WERI-Rb-1 (cell line): ENCODE measurements at places on chromosomes 6 and 20.

- peak; percentile 55 for DNase-seq
Observed at GRCh38 chr6:169940481-169941271, 189.3 kb downstream of the ERMARD start.

GRCh38 chr6:43173591-43174262 lies 2.7 kb downstream of the SRF start:
- DNase-seq: no peak

DNA sequence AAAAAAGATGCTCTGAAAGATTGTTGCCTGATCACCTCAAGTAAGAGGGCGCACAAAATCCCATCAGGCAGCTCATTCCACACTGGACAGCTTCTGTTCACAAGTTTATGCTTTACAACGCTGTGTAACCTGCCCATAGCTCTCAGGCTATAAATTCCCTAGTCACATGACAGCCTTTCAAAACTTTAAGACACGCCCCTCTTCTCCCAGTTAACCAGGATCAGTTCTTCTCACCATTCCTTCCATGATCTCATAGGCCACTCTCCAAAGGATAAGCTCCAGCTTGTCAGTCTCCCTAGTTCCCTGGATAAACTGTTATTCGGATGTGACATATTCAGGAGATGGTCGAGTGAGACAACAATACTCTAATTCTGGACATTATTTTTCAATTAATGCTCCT lies 15.0 kb downstream of the ADNP start:
- DNase-seq: peak; percentile 11

DNA sequence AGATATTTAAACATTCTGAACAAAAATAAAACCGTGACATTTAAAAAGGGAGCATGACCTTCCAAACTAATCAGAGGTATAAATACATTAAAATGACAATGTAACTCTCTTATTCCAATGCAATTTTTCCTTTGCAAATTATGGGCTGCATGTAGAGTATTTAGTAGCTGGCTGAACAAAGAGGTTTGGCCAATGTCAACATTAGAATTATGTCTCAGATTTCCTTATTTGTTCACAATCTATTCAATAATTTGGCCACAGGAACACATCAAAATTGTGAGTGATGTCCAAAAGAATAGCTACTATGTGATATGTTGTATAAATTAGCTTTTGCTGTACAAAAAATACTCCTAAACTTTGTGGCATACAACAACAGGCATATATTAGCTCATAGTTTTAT lies 580.0 kb upstream of the MARCKS start:
- no peak for DNase-seq

DNA sequence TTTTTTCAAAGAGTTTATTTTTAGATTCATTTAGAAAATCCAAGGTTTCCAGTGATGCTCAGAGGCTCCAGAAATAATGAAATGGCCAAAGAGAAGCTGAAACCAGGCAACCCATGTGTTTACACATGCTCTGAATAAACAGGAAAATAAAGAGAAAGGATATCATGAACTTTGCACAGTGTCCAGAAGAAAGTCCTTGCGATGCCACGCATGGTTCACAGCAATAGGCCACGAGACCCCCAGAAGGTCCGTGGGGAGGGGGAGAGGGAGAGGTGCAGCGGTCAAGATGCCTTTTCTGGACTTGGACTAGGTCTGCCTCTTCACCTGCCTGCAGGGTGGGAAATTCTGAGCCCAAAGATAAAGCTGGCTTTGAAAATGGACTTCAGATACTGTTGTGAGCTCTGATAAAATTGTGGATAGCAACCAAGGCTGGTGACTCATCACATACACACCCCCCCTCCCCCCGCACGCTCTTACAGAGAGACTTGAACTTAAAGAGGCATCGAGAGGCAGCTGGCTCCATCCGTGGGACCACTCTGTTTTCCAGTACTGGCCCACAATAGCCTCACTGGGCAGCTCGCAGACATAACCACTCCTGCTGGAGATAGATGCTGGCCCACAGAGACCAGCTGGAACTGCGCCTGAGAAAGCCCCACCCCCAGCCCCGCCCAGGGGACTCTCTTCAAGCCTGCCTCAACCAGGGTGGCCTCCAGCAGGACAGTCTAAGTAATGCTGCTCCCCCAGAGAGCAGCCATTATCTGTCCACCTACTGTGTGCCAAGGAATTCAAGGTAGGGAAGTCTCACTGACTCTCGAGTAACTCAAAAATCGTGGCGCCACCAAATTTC lies 21.2 kb upstream of the NFATC2 start:
- DNase-seq: no peak

- DNase-seq: no peak
Observed at GRCh38 chr6:117509021-117509420, 26.5 kb downstream of the DCBLD1 start.

GRCh38 chr6:75603106-75603420 lies 1.4 kb downstream of the SENP6 start:
- no peak for DNase-seq

DNA sequence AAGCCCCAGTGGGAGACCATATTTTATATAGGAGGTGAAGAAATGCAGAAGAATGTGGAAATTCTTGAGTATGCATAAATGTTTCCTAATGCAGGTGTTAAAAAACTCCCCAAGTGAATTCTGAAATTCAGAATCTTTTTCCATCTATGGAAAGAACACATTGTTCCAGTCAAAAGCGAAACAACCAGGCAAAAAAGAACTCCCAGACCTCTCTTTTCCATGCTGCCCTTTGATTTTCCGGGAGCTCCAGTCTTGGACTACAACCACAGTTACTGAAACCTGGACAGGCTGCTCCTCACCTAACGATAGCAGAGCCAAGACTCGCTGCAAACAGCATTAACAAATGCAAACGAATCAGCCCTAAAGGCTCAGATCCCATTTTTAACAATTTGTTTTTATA lies 108.7 kb upstream of the CNKSR3 start:
- DNase-seq: no peak

GRCh38 chr6:20771409-20771808 lies 237.2 kb downstream of the CDKAL1 start:
- no peak for DNase-seq

DNA sequence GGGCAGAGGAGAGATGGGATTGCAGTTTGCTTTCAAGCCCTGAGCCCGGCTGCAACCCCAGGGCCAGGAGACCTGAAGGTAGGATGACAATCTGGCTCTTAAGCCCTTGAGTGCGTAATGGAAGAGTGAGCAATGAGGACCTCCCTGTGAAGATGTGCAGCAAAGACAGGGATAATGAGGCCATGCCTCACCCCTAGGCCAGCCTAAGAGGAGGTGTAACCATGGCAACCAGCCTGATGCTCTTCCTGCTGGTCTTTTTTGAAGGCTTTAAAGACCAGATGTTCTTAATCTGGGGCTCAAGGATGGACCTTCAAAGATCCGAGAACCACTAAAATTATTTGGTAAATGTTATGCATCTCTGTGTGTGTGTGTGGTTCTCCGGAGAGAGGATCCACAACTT lies 8.2 kb downstream of the ARHGAP40 start:
- no peak for DNase-seq

- DNase-seq: no peak
Observed at GRCh38 chr6:55968926-55969325, 93.5 kb upstream of the BMP5 start.

- DNase-seq: no peak
Observed at GRCh38 chr20:3621111-3621510, 42.1 kb downstream of the GFRA4 start.

DNA sequence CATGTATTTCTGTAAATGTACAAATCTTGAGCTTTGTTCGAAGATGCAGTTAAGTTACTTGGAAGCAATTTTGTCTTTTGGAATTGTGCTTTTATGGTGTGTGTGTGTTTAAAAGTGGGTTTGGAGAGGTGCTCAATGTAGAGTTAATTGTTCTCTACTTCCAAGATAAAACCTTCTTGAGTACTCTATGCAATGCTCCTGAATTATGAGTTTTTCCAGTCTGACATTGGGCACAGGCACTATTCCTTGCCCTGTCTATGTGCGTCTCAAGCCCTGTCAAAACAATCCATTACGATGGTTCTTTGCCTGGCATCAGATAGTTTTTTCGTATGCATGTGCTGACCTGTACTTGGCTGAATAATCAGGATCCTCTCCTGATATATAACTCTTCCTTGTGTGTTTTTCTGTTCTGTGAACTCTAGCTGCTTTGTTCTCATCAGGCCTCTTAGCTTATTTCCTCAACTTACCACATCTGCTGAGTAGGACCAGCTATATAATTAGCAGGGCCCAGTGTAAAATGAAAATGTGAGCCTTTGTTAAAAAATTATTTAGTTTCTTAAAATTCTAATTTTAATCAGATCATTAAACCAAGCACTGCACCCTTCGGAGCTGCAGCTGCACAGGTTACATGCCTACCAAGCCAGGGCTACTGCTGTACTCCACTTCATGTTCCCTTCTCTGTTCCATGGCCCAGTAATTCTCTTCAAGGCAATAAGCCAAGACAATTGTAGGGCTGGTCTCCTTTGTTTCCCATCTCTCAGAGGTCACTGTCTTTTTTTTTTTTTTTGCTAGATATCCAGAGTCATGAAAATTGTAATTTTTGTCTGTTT lies 160.1 kb downstream of the ZFAND3 start:
- no peak for DNase-seq

GRCh38 chr6:158068893-158069799 lies 87.5 kb downstream of the SYNJ2 start:
- no peak for DNase-seq

- DNase-seq: no peak
Observed at GRCh38 chr6:117617210-117618035, 15.1 kb upstream of the GOPC start.

GRCh38 chr6:111013144-111013915 lies 31.5 kb downstream of the RPF2 start:
- DNase-seq: no peak

GRCh38 chr6:3456395-3456897 lies 404 bp downstream of the SLC22A23 start:
- no peak for DNase-seq

GRCh38 chr6:135163440-135163738 lies 17.7 kb upstream of the MYB start:
- DNase-seq: no peak

DNA sequence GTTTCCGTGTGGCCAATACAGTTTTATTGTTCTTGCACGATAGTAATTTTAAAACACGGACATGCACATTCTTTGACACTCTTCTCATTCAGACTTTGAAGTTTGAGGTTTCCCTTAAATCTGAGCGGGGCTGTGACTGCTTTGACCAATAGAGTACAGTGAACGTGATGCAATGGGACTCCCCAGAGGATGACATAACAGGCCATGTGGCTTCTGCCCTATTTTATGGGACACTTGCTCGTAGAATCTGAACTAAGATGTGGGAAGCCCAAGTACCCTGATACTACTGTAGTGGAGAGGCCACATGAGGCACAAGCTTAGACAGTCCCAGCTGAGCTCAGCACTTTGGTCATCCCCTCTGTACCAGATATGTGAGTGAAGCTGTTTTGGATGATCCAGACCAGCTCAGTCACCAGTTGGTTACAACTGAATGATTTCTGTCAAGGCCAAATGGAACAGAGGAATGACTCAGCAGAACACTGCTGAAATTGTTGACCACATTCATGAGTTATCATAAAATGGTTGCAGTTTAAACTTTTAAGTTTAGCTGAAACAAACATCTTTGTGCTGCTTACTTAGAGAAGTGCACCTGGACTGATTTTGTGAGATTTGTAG lies 279.4 kb downstream of the RFPL4B start:
- no peak for DNase-seq

DNA sequence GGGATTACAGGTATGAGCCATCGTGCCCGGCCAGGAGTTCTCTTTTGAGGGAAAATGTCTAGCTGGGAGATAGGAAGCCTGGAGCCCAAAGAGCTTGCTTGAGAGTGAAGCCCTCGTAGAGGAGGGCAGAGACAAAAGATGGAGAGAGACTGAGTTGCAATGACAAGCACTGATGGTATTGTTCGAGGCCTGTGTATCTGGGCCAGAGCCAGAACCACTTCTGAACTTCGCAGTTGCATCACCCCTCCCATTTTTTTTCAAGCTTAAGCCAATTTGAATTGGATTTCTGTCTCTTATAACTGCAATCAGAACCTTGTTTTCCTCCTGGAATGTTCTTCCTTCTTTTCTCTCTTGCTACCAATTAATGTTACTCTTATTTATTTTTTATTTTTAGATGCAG lies 83.1 kb downstream of the KCNB1 start:
- no peak for DNase-seq

GRCh38 chr6:110614586-110614985 lies 138.2 kb upstream of the SLC22A16 start:
- no peak for DNase-seq

DNA sequence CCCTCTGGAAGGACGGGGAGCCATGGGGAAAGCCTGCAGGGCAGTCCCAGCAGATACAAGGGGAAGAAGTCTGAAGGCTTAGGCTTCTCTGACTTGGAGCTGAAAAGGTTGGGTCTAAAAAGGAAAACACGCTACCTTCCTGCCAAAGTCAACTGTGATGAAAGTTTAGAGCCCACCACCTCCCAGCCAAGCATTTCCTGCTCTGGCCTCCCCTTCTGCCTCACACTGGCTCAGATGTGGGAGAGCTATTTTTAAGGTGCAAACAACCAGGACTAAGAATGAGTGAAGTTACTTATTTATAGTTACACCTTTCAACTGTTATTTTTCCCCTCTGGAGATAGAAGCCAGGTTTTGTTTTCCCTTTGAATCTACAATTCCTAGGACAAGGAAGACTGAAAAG lies 21.2 kb downstream of the NEDD9 start:
- no peak for DNase-seq

GRCh38 chr20:4119854-4120209 lies 104.5 kb upstream of the RNF24 start:
- no peak for DNase-seq

DNA sequence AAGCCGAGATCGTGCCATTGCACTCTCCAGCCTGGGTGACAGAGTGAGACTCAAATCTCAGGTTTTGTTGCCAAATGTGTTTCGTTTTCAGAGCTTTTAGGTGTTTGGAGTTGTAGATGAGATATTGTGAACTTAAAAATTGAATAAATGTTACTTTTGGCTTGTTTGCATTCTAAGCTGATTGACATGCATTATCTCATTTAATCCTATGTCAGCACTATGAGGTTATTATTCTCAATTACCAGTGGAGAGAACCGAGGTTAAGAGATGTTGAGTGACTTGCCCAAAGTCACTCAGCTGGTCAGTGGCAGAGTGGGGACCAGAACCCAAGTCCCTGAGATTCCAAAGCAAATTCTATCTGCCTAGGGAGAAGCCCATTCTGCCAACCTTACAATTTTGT lies 72.6 kb upstream of the PIM1 start:
- DNase-seq: no peak

- no peak for DNase-seq
Observed at GRCh38 chr6:132764370-132764769, 6.7 kb upstream of the VNN2 start.

GRCh38 chr6:16524380-16524707 lies 236.9 kb downstream of the ATXN1 start:
- no peak for DNase-seq

GRCh38 chr20:36957875-36958667 lies 6.6 kb upstream of the SAMHD1 start:
- DNase-seq: no peak

- DNase-seq: no peak
Observed at GRCh38 chr6:2734488-2735166, 16.1 kb downstream of the MYLK4 start.
